ENCODE measurements at places on chromosomes 5 and 9.
A peak's percentile ranks its signal among the peaks of the same experiment; 100 is the strongest.

DNA sequence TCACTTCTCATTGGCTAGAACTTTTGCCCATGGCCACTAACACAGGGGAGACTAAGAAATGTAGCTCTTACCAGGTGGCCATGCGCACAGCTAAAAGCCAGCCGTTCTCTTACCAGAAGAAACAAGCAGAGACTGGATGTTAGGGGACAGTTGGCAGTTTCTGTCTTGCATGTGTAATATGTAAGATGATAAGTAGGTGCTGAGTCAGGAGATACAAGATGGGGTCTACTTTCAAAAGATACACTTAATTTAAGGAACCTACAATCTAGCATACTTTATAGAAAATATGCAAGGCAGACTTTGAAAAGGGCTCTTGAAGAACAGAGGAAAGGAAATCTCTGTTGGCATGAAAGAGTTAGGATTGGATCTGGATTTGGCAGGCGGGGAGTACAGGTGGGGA lies 244.5 kb downstream of the ZSWIM6 start:
- DNase-seq, result no peak

DNA sequence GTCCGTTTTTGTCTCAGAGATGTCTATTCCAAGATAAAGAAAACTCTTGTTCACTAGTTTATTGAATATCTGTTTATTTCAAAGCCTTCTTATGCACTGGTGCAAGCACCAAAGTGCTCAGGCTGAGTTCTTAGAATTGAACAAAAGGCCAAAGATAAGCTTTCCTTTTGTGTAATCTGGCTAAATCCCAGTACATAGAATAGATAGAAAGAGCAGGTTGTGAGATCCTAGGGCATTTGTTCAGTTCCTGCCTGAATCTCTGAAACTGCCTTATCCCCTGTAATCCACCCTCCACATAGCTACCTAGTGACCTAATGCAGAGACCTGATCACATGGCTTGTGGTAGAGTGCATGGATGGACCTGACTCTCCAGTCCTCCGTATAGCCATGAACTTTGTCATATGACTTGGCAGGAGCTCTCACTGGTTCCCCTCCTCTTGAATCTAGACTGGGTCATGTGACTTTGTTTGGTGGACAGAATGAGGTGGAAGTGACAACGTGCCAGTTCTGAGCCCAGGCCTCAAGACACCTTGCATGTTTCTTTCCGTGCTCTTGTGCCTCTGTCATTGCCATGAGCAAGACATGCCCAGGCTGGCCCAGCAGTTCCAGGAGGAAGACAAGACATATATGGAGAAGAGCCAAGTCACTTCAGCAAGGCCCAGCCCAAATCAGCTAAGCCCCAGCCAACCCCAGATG lies 139.3 kb upstream of the SHB start:
- no peak for DNase-seq

DNA sequence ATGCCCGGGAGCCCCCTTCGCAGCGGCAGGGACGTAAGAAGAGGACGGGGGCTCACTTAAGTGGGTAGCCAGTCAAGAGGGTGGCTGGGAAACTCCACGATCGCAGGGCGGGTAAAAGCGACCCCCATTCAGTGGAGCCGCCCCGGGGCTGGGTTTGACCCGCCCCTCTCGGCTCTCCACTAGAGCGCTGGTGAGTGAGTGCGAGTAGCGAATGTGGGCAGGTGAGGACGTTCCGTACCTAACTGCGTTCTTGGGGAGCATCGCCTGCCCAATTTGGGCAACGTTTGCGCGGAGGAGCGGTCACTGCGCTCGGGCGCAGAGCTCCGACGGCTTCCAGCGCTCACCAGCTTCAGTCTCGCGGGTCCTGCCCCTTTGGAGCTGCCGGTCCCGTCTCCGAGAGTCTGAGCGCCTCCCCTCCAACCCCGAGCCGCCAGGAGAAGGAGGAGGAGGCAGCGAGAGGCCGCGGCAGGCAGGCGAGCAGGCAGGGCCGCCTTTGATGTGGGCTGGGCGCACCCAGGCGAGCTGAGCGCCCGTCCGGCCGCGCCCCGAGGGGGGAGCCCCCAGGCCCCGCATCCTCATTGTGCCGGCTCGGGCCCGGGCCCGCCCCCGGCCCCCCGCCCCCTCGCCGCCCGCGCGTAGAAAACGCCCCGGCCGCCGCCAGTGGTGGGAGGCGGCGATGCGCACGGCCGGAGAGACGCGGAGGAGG lies at the start of gene FGF18:
Gene FGF18 (plus strand): TSS at position 666 of the 706 bp plus-strand sequence. CDS start 553 bp downstream, outside the sequence.
- DNase-seq, result peak; percentile 47

GRCh38 chr9:2411459-2412215 lies 209.9 kb upstream of the VLDLR start:
- no peak for DNase-seq

- DNase-seq, result no peak
Measured at GRCh38 chr5:9713356-9713755, 83.2 kb upstream of the TAS2R1 start.

- DNase-seq, result no peak
Measured at GRCh38 chr5:127411381-127411780, 106.1 kb upstream of the PRRC1 start.

All from stimulated activated CD4-positive, alpha-beta T cell treated with anti-CD3 and anti-CD28 coated beads, TNF-alpha, amount 100 ng/mL, for 24 hours (primary cell).